Activated CD4-positive, alpha-beta T cell treated with anti-CD3 and anti-CD28 coated beads, Interleukin-2, amount 50 U/mL, for 1 hour (primary cell): ENCODE measurements at places on chromosomes 12 and 14.
A peak's percentile ranks its signal among the peaks of the same experiment; 100 is the strongest.

GRCh38 chr12:2168808-2169207 lies 116.0 kb downstream of the CACNA1C start:
- no peak for DNase-seq

DNA sequence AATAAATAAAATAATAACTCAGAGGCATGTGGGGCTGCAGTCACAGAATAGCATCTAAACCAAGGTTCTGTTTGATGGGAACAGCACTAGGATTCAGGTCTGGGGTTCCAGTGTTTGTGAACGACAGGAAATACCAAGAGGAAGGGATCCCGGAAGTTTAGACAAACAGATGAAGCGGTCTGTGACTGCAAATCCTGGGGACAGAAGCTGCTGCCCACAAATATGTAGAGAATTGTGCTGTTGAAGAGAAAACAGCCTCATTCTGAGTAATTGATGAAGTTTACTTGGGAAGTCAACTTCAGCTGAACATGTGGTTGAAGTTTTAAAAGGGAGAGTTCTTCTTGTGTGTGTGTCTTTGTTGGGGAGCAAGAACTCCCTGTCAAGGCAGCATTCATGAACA lies 98.4 kb upstream of the TBX5 start:
- DNase-seq = no peak

DNA sequence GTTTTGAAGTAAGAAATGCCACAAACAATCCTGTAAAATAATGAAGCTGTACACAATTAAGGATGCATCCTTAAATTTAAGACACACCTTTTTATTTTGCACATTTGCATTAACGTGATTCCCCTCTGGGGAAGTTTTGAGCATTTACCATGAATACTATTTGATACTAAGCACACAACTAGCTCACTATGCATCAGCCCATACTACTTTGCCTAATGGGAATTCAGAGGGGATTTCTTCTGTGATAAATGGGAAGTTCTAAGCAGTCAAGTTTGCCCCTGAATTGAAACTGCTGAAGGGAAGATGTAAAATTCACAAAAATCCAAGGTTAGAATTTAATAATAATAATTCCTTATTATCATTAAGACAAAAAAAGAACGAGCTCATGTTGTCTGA lies 27.4 kb downstream of the SINHCAF start:
- no peak for DNase-seq

- no peak for DNase-seq
Measured at GRCh38 chr14:103697603-103698379, 17.5 kb downstream of the XRCC3 start.

DNA sequence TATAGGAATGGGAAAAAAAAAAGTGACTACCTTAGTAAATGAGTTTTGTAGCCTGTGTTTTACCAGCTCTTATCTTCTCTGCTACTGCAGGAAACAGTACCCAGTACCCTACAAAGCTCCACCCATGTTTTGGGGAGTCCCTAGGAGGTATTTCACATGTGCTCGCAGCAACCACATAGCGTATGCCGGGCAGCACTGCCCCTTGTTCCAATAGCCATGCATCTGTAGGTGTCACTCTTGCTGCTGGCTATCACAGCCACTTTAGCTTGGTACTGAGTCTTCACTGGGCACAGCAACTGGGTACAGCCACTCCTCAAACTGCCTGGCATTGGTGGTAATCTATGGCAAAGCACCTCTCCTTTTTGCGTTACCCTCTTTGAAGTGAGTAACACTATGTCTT lies 2.0 kb upstream of the MDM1 start:
- DNase-seq = no peak

DNA sequence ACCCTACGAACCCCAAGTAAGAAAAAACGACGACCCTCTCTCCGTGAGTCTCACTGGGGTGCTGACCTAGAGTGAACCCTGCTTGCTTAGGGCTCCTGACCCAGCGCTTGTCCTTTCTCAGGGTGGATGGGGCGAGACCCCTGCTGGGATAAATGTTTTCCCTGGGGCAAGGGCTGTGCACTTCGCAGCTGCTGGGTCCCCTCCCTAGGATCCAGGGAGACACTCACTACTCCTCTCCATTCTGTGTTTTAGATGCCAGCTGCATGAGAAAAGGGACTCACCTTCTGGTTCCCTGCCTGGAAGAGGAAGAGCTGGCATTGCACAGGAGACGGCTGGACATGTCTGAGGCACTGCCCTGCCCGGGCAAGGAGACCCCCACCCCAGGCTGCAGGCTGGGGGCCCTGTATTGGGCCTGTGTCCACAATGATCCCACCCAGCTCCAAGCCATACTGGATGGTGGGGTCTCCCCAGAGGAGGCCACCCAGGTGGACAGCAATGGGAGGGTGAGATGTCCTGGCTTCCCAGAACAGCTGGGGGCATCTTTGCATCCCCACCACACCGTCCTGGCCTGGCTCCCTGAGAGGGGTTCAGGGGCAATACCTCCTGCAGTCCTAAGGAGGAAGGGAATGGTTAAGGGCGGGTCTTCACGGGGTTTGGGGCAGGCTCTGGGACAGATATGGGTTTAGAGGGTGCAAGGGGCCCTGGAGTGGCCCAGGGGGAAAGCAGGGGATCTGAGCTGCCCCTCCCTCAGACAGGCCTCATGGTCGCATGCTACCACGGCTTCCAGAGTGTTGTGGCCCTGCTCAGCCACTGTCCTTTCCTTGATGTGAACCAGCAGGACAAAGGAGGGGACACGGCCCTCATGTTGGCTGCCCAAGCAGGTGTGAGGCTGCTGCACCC lies 663 bp downstream of the ANKRD33 start:
- DNase-seq = no peak

GRCh38 chr14:35934499-35934898 lies 108.4 kb downstream of the BRMS1L start:
- DNase-seq = no peak

DNA sequence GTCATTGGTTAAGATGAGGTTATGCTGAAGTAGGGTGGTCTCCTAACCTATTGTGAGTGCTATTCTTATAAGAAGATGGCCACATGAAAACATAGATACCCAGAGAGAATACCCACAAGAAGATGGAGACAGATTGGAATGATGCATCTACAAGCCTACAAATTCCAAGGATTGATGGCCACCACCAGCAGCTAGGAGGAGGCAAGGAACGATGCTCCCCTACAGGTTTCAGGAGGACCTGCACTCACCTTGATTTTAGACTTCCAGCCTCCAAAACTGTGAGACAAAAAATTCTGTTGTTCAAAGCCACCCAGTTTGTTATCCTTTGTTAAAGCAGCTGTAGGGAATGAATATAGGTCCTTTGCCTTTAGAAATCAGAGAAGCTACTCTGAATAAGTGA lies 227.4 kb downstream of the NEDD1 start:
- DNase-seq = no peak

DNA sequence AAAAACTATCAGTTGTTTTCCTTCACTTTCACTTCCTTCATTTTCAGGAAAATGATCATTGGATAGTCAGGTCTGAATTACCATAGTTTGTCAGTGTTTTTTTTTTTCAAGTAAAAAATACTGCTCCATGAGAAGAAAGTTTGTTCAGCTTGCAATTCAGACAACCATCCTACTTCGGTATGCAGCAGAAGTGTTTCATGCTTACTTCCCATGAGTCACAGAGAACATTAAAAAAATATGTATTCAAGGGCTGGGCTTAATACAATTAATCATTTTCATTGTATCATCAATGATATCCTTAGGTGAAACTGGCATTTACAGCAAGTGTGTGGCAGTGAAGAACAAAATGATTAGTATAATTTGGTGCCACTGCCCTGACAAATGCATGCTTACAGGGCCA lies 21.6 kb downstream of the PYM1 start:
- no peak for DNase-seq

DNA sequence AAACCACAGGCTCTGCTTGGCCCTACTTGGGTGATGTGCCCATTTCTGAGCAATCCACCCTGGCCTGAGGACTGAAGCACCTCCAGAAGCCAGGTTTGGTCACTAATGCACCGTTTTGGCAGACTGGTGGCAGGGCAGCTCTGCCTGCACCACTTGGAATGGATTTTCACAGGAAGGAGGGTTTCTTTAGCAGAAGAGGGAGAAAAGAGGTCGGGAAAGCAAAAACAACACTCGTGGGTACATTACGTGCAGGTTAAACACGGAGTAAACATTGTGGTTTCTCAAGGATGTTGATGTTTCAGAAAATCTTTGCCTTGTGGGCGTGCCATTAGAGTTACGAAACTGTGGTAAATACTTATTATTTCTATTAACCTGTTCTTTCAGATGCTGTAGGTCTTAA lies 70.8 kb downstream of the KCNA5 start:
- DNase-seq = no peak

DNA sequence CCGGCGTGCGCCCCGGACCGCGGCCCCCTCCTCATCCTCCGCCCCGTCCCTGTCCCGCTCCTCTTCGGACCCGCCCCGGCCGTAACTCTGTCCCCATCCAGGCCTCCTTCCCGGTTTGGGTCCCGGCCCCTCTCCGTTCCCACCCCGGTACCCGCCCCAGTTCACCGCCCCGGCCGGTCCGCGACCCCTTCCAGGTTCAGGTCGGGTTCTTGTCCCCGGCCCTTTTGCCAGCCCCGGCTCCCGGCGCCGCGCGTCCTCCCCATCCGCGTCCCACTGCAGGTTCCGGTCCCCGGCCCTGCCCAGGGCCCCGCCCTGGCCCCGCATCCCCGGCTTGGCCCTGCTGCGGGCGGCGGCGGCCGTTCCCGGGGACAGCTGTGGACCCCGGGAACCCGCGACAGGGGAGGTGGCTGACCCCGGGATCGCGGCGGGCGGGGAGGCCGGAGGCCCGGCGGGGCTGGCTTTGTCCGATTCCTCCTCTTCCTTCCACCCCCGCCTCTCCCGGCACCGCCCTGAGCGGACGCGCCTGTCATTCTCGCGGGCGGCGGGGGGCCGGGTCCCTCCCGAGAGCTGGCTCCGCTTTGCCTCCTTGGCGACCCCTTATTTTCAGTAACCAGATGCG lies 601 bp downstream of the KLC1 start:
- DNase-seq = peak; percentile 32

GRCh38 chr12:67772267-67773169 lies 124.0 kb downstream of the DYRK2 start:
- DNase-seq = no peak

- no peak for DNase-seq
Measured at GRCh38 chr12:112413855-112414625, 4.6 kb upstream of the RPL6 start.

DNA sequence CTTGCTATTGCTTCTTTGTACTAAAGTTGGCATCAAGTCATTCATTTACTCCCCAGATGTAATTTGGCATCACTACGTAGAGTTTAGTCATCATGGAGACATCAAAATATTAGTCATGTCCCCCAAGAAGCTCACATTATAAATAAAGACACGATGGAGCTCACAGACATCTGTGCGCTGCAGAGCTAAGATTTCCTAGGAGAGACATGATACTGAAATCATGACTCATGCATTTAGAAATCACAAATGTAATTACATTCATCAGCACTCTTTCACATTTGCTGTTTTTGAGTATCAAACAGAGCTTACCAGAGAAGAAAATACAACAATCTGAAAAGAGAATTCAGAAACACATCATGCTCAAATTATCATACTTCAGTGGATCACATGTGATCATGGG lies 169.8 kb downstream of the LRIG3 start:
- no peak for DNase-seq

GRCh38 chr12:132066345-132066685 lies 77.8 kb downstream of the DDX51 start:
- DNase-seq = no peak

DNA sequence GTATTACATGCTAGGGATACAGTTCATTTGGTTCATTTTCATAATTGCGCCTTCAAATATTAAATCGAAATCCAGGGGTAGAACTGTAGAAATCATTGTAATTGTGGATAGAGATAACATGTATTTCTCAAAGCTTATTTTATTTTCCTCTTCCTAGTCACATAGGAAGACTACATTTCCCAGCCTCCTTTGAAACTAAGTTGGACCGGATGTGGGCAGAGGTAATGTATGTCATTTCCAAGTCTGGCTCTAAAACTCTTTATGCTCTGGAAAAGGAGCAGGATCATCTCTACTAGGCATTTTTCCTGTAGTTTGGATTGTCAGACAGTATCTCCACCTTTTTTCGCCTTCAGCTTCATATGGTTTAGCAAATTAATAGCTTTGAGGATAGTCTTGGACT lies 70.1 kb upstream of the CRY1 start:
- DNase-seq = no peak

DNA sequence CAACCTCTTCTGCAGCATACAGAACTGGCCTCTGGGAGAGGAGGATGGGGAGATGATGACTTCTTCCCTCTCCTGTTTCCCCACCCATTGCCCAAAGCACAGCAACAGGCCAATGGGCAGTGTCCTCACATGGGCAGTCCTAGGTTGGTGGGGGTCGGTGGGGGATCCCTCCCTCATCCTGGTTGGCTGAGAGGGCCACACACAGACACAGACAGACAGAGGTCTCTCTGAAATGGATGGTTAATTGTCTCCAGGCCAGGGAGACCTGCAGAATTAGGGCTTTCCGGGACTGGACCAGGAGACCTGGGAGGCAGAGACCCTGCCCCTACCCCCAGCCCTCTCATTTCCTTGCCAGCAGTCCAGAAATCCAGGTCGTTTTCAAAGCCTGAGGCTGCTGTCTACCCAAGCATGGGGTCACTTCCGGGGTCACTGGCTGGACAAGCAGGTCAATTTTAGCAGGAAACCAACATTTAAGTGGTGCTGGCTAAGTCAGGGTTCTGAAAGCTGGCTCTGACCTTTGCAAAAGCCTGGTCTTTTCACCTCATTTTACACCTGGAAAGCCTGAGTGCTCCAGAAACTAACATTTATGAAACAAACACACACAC lies 48.6 kb upstream of the TBX3 start:
- no peak for DNase-seq

GRCh38 chr14:102588821-102589220 lies 3.6 kb upstream of the RCOR1 start:
- no peak for DNase-seq

DNA sequence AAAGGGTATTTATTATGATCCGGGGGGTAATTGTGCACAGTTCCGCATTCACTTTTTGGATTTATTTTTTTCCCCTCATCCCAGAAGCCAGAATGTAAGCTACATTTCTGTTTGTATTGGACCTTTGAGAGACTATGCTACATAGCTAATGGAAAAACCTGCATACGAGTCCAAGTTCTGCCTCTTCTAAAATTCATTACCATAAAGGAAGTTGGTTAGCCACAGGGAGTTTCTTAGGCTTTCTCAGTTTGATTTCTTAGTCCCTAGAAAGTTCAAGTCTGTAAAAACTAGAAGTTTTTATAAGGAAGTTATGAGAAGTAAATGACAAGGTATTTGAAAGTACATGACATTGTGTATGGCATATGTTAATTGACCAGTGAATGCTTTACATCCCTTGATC lies 138.7 kb downstream of the PDE3A start:
- no peak for DNase-seq

- DNase-seq = no peak
Measured at GRCh38 chr14:42185718-42186117, 579.0 kb downstream of the LRFN5 start.
